ENCODE measurements at places on chromosomes 4 and X.

DNA sequence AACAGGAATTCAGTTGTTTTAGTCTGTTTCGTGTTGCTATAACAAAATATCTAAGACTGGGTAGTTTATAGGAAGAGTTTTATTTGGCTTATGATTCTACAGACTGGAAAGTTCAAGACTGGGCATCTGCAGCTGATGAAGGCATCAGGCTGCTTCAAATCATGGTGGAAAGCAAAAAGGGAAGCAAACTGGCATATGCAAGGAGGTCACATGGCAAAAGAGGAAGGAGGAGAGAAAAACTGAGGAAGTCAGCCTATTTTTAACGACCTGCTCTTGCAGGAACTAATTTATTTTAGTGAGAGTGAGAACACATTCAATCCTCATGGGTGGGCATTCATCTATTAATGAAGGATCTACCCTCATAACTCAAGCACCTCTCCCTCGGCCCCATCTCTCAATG is 363.1 kb upstream of the HS3ST1 start:
- no peak for DNase-seq

DNA sequence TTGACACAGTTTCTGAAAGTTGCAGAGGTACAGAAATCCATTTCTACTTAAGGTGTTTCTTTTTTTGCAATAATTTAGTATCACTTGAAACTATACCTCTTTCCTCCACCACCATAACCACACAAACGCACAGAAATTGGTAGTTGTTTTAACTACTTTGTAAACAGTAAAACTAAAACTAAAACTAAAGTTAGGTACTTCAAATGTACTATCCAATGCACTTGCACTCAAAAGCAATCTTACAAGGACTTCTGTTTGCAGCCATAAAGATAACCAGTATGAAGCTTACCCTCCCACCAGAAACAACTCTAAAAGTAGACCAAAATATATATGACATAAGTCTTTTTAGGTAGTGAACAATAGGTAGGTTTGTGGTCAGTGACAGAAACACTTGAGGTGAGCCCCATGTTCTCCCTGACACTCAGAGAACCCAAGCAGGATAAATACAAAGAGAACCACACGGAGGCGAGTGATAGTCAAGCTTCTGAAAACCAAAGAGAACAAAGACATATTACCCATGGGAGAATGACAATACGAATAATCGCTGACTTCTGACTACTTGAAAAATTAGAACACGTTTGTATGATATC is 72.2 kb upstream of the VBP1 start:
- no peak for DNase-seq

DNA sequence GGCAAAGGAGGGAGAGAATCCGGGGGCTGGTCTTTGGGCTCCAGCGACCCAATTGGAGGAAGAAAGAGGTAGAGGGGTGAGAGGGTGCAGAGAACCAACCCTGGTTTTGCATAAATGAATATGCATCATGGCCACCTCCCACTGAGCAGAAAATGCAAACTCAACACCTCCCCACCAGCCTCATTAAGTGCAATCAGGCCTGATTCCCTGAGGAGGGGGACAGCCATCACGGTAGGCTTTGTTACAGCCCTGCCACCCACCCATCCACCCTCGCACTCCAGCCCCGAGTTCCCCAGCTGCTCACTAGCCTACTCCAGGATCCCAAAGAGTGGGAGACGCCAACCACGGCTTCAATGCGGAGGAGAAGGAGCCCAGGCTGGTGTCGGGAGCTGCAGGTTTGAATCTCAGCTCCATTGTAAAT is 48.3 kb upstream of the MAN2B2 start:
- DNase-seq: no peak

GRCh38 chr4:169934794-169935429 is 91.3 kb downstream of the MFAP3L start:
- no peak for DNase-seq

- DNase-seq: no peak
Measured at GRCh38 chr4:81307991-81308390, 93.0 kb upstream of the PRKG2 start.

DNA sequence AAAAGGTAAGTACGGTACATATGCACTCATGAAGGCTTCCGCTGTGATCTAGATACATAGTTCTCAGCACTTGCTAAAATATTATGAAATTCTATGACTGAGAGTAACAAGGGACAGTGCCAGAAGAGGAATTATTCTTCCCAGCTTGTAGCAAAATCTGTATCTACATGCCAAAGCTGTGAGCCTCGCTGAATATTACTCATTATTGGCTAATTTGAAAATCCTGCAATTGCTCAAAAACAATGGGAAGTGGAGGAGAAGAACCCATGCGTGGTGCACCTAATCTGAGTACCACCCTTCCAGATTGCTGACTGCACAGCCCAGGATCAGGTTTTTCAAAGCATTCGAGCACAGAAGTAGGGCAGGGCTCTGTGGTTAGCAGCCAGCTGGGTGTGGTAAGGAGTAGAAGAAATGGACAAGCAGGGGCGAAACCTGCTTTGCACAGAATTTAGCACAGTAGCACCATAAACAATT is 17.4 kb upstream of the PDCL2 start:
- DNase-seq: no peak
